ENCODE measurements at places on chromosomes 3 and 15. TPM values are rescaled to one million over a fixed set of nuclear protein-coding genes. Genes with fewer than 3 reads are reported as not detected.

The CD200R1 gene
- total RNA-seq: 0.51 TPM

The LMLN gene
- total RNA-seq: 10.1 TPM

The PDIA5 gene
- 8.8 TPM for total RNA-seq

- no peak for DNase-seq
These were observed 45.7 kb downstream of the C2CD4B start for GRCh38 chr15:62119227-62119864.

GRCh38 chr15:79190093-79190492 is 92.4 kb upstream of the ANKRD34C start:
- no peak for DNase-seq

DNA sequence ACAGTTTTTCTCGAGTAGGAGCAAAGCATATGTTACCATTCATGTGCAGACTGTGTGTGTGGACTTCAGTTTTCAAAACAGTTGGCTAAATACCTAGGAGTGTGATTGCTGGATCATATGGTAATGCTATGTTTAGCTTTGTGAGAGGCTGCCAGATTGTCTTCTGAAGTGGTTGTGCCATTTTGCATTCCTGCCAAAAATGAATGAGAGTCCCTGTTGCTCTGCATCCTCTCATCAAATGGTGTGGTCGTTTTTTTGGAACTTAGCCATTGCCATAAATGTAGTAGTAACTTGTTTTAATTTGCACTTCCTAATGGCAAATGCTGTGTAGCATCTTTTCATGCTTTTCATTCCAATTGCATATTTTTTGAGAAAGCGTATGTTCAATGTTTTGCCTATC is 77.2 kb upstream of the NDN start:
- no peak for DNase-seq

Data from cardiac septum (tissue), 1 donor.